MCF 10A (cell line): ENCODE measurements at places on chromosomes 1 and 21.

GRCh38 chr1:248622570-248623001 lies 12.3 kb downstream of the OR2T11 start:
- peaks cover 9% of the 10 kb centered on the region for H3K4me1 ChIP-seq
- peak; percentile 71 for DNase-seq
- H3K4me3 ChIP-seq = no peak overlapping the region
- H3K27ac ChIP-seq = no peak overlapping the region
- H3K36me3 ChIP-seq = no peaks in the 10 kb centered on the region

DNA sequence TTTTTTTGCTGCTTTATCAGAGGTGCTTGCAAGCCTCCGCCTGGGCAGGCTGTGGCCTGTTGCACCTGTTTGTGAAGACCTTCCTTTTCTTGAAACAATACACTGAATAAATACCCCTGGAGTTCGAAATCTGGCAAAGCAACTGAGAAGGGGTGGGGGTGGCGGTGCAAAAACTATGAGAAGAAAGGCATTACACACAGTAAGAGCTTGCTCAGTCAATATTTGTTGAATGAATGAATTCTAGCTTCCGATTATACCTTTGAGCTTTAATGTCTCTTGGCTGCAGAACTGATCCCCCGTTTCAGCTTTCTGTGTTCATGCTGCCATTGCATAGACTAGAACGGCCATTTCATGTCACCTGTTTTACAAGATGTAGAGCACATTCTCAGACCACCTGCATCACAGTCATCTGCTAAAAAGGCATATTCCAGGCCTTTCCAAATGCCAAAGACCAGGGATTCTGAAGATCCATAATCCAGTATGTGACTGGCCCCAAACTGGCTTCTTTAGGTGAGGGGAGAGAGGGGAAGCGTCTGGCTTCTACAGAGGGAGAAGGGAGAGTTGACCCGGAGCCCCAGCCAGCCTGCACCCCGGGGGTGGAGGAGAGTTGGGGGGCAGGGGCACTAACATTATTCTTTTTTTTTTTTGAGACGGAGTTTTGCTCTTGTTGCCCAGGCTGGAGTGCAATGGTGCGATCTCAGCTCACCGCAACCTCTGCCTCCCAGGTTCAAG lies 111.5 kb downstream of the ETS2 start:
- no peaks in the 10 kb centered on the region for H3K27me3 ChIP-seq
- DNase-seq = no peak
- H3K4me3 ChIP-seq = no peak overlapping the region

- DNase-seq = no peak
- H3K4me1 ChIP-seq = peaks cover 16% of the 10 kb centered on the region
- H3K36me3 ChIP-seq = peaks cover 24% of the 10 kb centered on the region
- H3K27ac ChIP-seq = no peak overlapping the region
- no peaks in the 10 kb centered on the region for H3K27me3 ChIP-seq
Measured at GRCh38 chr1:203703586-203703985, 61.4 kb upstream of the LAX1 start.

- no peak overlapping the region for H3K27ac ChIP-seq
- H3K36me3 ChIP-seq = no peaks in the 10 kb centered on the region
- peaks cover under 1% of the 10 kb centered on the region for H3K27me3 ChIP-seq
Measured at GRCh38 chr1:41416081-41416480, 54.8 kb downstream of the FOXO6 start.

GRCh38 chr1:53783056-53783455 lies 44.1 kb upstream of the GLIS1 start:
- no peak overlapping the region for H3K4me3 ChIP-seq
- H3K27ac ChIP-seq = no peak overlapping the region
- H3K27me3 ChIP-seq = no peaks in the 10 kb centered on the region
- peaks cover 50% of the 10 kb centered on the region for H3K36me3 ChIP-seq
- no peak for DNase-seq

- no peak for DNase-seq
- no peaks in the 10 kb centered on the region for H3K27me3 ChIP-seq
- no peak overlapping the region for H3K27ac ChIP-seq
Measured at GRCh38 chr1:9653491-9654050, 2.0 kb downstream of the PIK3CD start.

DNA sequence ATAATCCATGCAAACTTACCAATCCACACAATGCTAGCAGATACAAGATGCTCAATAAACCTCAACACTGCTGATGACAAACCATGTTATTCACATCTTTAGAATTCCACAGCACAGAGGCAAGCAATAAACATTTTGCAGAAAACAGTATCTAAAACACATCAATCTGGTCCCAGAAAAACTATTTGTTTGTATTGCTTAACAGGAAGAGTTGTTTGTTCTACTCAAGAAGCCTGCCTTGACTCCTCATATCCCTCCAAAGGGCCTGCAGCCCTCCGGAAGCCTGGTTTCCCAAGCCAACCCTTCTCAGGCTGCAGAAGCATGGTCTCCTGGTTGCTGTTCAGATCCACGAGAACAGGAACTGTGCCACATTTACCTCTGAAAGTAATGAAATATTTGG lies 139.7 kb downstream of the RERE start:
- H3K27me3 ChIP-seq = no peaks in the 10 kb centered on the region
- DNase-seq = no peak
- peaks cover 21% of the 10 kb centered on the region for H3K4me1 ChIP-seq
- H3K36me3 ChIP-seq = no peaks in the 10 kb centered on the region
- no peak overlapping the region for H3K27ac ChIP-seq

DNA sequence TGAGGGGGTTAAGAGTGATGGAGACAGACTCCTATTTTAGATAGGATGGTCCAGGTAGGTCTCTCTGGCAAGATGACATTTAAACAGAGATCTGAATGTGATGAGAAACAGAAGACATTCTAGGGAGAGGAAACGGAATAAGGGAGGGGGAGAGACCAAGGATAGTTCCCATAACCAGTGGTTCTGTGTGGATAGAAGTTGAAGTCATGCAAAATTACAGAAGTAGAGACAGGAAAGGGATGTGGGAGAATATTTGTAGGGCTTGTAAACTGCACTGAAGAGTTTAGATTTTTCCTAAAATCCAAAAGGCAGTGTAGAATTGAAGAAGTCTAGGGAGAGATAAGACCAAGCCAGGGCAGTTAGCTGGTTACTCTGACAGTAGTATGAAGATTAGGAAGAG lies 200.6 kb downstream of the GRIK1 start:
- H3K36me3 ChIP-seq = no peaks in the 10 kb centered on the region
- H3K27me3 ChIP-seq = peaks cover 11% of the 10 kb centered on the region
- DNase-seq = no peak
- no peaks in the 10 kb centered on the region for H3K4me1 ChIP-seq
- no peak overlapping the region for H3K27ac ChIP-seq

DNA sequence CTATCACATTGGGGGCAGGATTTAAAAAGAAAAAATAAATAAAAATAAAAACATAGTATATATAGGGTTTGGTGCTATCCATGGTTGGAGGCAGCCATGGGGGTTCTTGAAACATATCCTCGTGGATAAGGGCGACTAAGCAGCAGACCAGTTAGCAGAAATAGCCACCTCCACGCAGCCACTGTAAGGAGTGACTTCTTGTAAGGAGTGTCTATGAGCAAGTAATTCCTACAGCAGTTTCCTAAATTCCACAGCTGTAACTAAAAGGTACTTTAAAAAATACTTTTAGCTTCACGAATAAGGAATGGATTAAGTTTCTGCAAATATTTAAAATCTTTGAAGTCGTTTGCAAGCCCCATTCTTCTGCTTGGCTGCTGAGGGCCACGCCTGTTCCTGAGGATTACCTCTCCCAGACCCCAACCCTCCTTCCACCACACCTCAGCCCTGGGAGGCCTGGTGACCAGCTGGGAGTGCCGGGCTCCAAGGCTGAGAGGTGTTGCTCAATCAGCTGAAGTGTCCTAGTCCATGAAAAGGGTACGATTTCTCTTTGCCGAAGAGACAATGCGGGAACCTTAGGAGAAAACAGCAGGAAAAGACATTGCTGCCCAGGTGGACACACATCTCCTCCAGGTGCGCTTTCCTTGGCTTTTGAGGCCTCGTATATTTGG lies 115.3 kb downstream of the ADSS2 start:
- peaks cover 7% of the 10 kb centered on the region for H3K4me1 ChIP-seq
- no peak overlapping the region for H3K4me3 ChIP-seq
- peaks cover 1% of the 10 kb centered on the region for H3K36me3 ChIP-seq
- no peak for DNase-seq

- no peak overlapping the region for H3K27ac ChIP-seq
- H3K4me3 ChIP-seq = no peak overlapping the region
- peak; percentile 49 for DNase-seq
- H3K27me3 ChIP-seq = no peaks in the 10 kb centered on the region
Measured at GRCh38 chr1:247576514-247576913, 11.6 kb upstream of the OR2G2 start.

DNA sequence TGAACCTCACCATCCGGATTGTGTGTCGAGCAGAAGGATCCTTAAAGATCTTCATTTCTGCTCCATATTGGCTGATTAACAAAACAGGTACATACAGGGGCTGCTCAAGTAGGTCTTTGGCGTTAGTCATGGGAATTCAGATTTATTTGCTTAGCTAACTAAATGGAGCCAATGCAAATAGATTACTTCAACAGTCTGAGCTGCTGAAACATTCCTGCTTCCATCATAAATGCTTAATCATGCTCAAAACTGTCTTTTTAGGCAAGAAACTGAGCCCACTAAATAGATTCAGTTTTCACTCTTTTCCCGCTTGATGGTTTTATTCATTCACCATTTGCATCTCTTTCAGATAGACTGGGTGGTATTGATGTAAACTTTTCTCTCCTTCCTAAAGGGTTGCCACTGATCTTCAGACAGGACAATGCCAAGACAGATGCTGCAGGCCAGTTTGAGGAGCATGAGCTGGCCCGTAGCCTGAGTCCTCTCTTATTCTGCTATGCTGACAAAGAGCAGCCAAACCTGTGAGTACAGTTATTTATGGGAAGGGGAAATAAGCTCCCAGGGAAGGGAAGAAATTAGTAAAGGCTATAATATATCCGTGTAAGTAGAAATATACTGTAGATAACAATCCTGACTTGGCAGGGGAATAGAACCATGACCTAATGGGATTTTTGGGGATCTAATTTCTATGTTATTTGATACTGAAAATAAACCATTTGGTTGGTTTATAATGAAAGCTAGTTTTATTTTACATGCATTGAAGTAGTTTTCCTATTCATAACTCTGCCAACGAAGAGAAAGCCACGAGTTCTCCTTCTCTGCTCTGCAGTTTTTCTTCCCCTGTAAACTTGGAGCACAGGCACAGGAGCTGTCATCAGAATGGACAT lies 126.4 kb downstream of the VPS13D start:
- H3K36me3 ChIP-seq = peaks cover 72% of the 10 kb centered on the region
- no peaks in the 10 kb centered on the region for H3K4me1 ChIP-seq
- no peak overlapping the region for H3K27ac ChIP-seq
- DNase-seq = no peak

DNA sequence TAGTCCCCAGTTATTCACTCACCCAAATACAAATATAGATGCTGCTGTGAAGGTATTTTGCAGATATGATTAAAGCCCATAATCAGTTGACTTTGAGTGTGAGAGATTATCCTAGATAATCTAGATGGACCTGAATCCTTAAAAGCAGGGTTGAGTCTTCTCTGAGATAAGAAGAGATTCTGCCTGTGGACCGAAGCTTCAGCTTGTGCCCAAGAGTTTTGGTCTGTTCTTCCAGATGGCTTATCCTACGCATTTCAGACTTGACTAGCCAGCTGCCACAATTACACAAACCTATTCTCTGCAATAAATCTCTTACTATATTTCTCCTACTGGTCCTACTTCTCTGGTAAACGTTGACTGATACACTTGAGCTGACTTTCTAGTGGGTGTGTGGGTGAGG lies 145.1 kb downstream of the KCNJ6 start:
- H3K27me3 ChIP-seq = no peaks in the 10 kb centered on the region
- no peak for DNase-seq
- H3K27ac ChIP-seq = no peak overlapping the region
- H3K4me1 ChIP-seq = no peaks in the 10 kb centered on the region
- no peaks in the 10 kb centered on the region for H3K36me3 ChIP-seq
- no peak overlapping the region for H3K4me3 ChIP-seq

GRCh38 chr1:224939844-224940425 lies 10.5 kb downstream of the DNAH14 start:
- no peaks in the 10 kb centered on the region for H3K36me3 ChIP-seq
- DNase-seq = no peak
- no peak overlapping the region for H3K27ac ChIP-seq

DNA sequence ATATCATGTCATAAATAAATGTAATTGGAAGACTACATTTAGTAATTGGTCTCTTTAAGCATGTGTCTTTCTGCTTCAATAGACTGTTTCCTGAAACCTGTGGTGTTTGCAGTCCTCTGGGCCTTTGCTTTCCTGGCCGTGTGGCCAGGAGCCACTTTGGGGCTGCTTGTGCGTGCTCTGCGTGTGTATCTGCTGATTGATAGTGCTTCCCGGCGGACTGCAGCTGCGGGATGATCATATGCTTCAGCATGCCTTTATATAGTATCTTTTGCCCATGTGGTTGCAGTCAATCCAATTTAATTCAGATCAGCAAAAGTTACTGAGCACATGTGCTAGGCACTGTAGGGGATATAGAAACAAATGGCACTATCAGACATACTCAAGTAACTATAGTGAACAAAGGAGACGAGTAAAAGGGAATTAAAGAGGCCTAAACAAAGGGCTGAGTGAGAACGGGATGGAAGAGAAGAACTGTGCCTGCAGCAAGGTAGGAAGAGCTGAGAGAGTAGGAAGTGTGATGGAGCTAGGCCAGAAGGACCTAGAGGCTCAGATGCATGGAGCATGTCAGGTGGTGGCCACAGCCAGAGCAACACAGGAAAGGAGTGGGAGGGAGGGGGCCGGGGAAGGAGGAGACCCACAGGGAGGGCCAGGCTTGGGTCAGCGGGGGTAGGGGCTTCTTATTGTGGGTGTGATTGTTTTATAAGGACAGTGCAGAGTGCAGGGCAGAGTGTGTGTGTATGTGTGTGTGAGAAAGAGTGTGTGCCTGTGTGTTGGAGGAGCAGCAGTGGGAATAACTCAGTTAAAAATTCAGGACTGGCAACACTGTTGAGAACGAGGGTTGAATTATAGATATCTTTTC lies 27.2 kb upstream of the TTF2 start:
- H3K4me3 ChIP-seq = no peak overlapping the region
- DNase-seq = no peak
- H3K36me3 ChIP-seq = no peaks in the 10 kb centered on the region
- no peaks in the 10 kb centered on the region for H3K27me3 ChIP-seq
- H3K4me1 ChIP-seq = no peaks in the 10 kb centered on the region

- no peaks in the 10 kb centered on the region for H3K27me3 ChIP-seq
- no peaks in the 10 kb centered on the region for H3K36me3 ChIP-seq
- H3K27ac ChIP-seq = no peak overlapping the region
- no peaks in the 10 kb centered on the region for H3K4me1 ChIP-seq
- no peak for DNase-seq
Measured at GRCh38 chr1:35590476-35591040, 17.4 kb downstream of the TFAP2E start.

DNA sequence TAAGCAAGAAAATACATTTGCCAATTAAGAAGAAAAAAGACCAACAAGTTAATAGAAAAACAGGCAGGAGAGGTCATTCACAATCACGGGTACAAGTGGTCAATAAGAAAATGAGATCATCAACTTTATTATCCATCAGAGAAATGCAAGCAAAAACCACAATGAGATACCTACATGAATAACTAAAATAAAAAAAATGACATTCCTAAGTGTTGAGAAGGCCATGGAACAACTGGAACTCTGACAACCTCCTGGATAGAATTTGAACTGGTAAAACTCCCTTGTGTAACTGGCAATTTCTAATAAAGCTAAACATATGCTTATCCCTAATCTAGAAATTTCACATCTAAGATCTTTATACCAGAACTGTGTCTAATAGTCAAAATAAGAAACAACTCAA lies 135.4 kb upstream of the BACE2 start:
- H3K36me3 ChIP-seq = peaks cover 5% of the 10 kb centered on the region
- no peaks in the 10 kb centered on the region for H3K27me3 ChIP-seq
- H3K4me1 ChIP-seq = peaks cover 10% of the 10 kb centered on the region
- no peak overlapping the region for H3K4me3 ChIP-seq
- no peak for DNase-seq
